NCI-H146 (cell line): ENCODE measurements at places on chromosomes 6 and 20.

GRCh38 chr20:25314497-25315417 is 66.9 kb downstream of the PYGB start:
- no peak for DNase-seq

- no peak for DNase-seq
Measured at GRCh38 chr6:157388924-157389323, 7.9 kb downstream of the ZDHHC14 start.

DNA sequence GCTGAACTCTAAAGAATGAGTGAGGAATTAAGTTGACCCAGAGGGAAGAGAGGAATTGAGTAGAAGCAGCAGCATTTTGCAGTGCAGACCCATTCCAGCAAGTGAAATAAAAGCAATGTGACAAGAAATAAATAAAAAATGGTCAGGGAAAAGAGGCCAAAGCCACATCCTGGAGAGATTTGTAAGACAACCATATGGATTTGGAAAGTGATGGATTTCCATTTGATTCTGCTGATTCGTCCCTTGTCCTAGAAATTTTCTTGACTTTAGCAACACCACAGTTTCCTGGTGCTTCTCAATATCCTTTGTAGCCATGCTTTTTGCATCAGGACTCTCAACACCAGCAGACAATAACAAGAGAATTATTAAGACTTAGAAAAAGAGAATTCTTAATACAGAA is 29.8 kb downstream of the ANKEF1 start:
- no peak for DNase-seq

DNA sequence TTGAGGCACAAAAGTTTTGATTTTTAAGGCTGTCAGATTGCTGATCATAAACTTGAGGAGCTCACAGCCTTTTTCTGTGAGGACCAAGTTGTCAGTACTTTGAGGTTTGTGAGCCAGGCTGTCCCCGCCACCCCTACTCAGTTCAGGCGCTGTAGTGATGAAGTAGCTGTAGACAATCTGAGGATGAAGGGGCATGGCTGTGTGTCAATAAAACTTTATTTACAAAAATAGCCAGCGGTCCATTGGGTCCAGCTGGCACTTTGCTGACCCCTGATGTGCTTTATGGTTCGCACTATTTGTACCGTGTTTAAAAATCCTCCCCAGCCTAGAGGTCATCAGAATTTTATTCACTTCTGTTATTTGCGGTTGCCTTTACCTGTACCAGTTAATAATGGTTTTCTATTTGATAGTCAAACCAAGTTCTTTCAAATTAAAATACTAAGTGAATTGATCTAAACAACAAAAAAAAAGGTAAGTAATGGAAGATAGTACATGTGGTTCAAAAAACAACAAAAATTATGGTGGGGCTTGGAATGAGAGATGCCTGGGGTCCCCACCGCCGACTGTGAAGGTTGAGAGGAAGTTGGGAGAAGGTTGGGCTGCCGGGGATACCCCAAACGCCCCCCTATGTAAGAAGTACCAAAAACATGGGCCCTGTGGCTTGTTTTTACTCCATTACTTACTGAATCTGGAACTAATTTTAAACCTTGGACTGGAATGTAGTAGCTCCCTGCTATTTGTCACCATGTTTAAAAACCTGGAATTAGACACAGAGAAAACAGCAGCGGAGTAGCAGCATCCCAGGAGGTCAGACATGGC is 123.6 kb downstream of the SYCP2 start:
- DNase-seq = no peak

GRCh38 chr6:66731310-66731709 is 1024.3 kb upstream of the EYS start:
- DNase-seq = no peak

- peak; percentile 83 for DNase-seq
Measured at GRCh38 chr6:40710626-40711330, 123.6 kb upstream of the LRFN2 start.

- DNase-seq = no peak
Measured at GRCh38 chr6:17318435-17319165, 37.4 kb downstream of the RBM24 start.

DNA sequence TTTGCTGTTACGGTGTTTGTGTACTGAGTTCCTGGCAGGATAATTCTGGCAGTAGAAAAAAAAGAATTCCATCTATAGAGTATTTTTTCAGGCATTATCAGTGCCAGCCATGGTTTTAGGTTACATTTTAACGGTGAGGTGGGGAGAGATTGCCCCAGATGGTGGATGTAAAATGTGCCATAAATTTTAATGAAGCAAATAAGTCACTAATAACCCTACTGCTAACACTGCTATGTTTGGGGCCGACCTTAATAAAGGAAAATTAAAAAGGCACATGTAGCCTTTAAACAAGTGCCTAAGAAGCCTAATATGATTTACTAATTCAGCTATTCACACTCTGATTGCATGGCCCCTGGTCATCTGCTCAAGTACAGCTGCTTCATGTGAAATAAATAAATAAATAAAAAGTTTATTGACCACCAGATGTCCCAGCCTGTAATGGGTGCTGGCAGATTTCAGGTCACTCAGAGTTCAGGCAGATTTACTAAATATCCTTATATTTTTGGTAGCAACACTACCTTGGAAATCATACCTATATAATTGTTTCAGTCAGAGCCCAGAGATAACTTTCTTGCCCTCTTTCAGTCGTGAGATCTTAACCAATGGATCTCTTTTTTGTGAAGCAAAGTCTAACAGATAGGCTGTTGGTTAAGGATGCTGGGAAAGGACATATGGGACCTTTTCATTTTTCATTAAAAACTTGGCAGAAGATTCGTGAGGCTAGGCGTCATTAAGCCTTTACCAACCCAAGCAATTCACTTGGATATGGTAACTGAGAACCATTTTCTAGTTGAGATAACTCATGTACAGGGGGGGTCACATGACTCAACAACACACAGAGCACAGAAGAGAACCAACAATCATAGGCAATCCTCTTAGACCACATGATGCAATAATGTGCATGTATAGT is 495.0 kb upstream of the NRSN1 start:
- peak; percentile 59 for DNase-seq

DNA sequence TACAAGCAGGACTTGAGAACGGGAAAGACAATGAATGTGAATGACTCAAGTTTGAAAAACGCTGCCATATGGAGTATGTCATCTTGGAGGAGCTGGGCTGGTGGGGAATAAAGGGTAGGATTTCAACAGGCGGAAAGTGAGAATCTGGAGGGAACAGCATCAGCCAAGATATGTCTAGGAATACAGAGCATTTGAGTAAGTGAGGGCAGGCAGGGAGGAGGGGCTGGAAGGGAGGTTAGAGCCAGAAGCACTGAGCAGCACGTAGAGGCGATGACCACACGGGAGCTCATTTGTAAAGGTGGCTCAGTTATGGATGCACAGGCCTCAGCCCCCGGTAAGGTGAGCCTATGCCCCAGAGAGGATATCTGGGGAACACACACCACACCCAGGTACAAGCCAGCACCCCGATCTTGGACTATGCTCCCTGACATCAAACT is 115.1 kb downstream of the ZMYND8 start:
- DNase-seq = no peak

- DNase-seq = no peak
Measured at GRCh38 chr20:4141291-4142240, 126.2 kb upstream of the RNF24 start.

GRCh38 chr6:15044146-15044882 is 201.6 kb upstream of the JARID2 start:
- DNase-seq = no peak

DNA sequence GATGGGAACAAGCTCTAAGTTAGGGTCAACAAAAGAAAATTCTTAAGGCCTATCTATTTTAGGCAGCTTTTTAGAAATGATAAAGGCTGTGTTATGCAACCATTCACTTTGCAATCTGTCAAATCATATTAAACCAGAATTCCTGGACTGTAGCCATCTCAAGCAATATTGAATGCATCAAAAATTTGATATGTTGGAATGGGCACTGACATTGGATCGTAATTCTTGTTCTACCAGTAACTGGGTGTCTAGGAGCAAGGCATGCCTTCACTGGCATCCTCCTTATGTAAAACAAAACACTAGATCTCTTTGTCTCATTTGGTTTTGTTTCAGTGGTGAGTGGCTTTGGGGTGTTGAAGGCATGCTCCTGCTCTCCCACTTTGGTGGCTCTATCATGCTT is 145.6 kb downstream of the JARID2 start:
- DNase-seq = no peak

DNA sequence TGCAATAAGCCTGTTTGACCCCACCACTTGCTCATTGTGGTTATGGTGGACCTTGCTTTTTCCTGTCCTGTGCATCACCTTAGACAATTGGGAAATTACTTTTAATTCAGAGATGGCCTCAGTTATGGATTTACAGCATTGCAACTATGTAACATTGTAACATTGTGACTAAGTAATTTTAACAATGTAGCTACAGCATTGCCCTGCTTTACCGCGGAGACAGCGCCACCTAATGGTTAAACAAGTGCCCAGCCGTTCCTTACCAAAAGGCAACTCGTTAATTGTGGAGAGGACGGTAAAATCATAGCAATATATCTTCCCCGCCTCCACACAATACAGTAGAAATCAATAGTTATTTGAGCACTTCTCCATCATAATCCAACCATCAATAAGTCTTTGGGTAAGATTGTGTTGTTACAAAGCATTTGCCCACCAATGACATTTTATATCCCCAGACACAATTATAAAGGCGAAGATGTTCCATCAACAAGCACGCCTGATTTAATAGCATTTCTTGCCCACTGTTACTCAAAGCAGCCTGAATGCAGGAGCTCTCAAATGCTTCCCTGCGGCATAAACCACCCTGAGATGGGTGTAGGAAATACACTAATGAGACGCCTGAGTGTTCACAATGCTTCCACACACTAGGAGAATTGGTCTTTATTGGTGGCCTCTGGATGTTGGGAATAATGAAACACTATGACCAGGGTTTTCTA is 93.7 kb downstream of the PROKR2 start:
- peak; percentile 44 for DNase-seq

DNA sequence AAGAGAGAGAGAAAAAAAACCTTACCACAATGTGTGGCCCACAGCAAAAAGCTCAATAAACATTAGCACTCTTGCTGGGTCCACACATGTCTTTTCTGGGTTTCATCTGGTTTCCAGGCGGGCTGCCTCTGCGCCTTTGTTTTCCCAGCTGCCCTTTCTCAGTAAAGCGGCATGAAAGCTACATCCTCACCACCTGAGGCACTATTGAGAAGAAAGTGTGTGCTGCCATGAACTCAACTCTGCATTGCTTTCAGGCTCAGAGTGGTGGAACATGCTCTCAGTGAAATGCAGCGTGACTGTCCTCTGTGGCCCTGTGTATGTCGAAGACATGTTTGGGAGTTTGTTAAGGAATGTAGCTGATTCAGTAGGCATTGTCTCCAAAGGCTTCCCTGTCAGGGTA is 102.3 kb downstream of the LYRM2 start:
- peak; percentile 78 for DNase-seq

GRCh38 chr6:12189661-12190060 is 100.5 kb upstream of the EDN1 start:
- DNase-seq = no peak

GRCh38 chr20:13930281-13930680 is 60.1 kb downstream of the SEL1L2 start:
- DNase-seq = no peak

DNA sequence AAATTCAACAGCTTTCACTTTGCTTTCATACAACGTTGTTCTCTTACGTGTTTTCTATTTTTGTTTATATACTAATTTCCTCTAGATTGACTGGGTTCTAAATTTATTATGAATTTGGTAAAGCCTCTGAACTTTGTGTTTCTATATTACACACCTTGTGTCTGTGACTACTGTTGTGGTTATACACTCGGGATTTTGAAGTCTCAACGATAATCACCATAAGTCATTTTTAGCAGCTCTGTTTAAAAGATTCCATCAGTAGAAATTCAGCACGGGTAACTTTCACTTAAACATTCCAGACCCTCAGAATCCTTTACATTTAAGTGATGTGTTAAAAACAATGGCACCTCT is 31.8 kb upstream of the HBS1L start:
- no peak for DNase-seq

GRCh38 chr6:122092366-122092765 is 307.1 kb upstream of the HSF2 start:
- no peak for DNase-seq

- DNase-seq = no peak
Measured at GRCh38 chr20:55194947-55195346, 719.6 kb downstream of the DOK5 start.

GRCh38 chr6:137224799-137225198 is 5.6 kb upstream of the IFNGR1 start:
- no peak for DNase-seq

- DNase-seq = no peak
Measured at GRCh38 chr6:72022830-72023229, 136.5 kb downstream of the RIMS1 start.

DNA sequence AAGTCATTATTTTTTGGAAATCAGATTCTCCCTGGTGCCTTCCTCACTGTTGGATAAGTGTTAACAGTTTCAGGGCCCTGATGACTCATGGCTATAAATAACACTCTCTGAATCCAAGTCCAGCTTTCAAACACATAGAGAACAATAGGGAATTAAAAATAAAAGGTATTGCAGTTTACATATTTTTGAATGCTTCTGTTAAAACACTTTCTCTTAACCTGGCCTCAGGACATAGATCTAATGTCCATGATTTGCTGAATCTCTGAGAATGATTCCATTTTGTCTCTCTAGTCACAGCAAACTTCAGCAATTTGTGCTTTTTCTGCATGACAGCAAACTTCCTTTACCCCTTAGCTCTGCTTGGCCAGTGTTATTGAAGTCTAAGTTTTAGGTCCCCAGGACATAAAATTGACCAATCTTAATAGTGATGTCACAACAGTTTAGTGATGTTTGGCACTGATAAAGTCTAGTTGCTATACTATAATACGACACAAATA is 1192.4 kb upstream of the CITED2 start:
- DNase-seq = no peak

GRCh38 chr6:167781066-167781767 is 45.5 kb upstream of the AFDN start:
- peak; percentile 63 for DNase-seq

- no peak for DNase-seq
Measured at GRCh38 chr6:158413028-158413427, 100.8 kb downstream of the TULP4 start.

- DNase-seq = no peak
Measured at GRCh38 chr20:63619505-63619904, 7.4 kb downstream of the GMEB2 start.

DNA sequence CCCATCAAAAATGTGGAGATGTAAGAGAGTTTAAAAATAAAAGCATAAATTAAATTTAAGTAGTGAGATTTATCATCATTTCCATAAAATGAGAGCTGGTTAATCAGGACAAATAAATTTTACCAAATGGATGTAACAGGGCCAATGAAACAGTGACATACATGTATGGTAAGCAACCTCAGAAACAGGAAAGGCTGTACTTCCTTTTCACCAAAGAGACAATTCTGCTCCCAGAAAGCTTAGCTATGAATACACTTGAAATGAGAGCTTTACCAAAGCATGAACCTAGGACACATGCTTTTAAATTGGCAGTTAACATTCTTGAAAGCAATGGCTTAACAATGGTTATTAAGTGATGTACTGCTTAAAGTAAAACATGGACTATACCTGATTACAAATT is 12.1 kb upstream of the UBE2J1 start:
- DNase-seq = no peak

DNA sequence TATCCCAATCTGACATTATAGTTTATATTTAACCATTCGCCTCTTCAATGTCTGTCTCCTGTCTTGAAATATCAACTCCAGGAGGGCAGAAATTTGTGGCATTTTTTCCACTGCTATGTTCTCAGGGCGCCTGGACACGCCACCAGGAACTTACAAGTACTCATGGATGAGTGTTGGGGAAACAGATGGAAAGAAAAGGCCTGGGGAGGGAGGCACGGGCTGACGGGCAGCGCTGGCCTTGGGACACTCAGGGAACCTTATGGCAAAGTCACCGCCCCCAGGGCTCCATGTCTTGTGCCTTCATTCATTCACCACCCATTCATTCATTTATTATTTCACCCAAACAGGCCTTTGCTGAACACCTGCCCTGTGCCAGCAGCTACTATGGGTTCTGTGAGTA is 222.9 kb downstream of the PREX1 start:
- no peak for DNase-seq
